H4 (cell line): ENCODE measurements at places on chromosomes 7 and 10. TPM values are rescaled to one million over a fixed set of nuclear protein-coding genes. Genes with fewer than 3 reads are reported as not detected.

MICALL2 gene
- 9.8 and 13.4 TPM in 2 replicates for total RNA-seq

MOGAT3 gene
- total RNA-seq: not detected in 2 replicates

TEX47 gene
- not detected in 2 replicates for total RNA-seq

GAD2 gene
- not detected in 2 replicates for total RNA-seq

PAPOLB gene
- total RNA-seq: 0.02 TPM in 1 of 2 replicates, not detected in the other

C10orf62 gene
- not detected in 2 replicates for total RNA-seq

ANXA7 gene
- total RNA-seq: 139 and 143 TPM in 2 replicates

DNA sequence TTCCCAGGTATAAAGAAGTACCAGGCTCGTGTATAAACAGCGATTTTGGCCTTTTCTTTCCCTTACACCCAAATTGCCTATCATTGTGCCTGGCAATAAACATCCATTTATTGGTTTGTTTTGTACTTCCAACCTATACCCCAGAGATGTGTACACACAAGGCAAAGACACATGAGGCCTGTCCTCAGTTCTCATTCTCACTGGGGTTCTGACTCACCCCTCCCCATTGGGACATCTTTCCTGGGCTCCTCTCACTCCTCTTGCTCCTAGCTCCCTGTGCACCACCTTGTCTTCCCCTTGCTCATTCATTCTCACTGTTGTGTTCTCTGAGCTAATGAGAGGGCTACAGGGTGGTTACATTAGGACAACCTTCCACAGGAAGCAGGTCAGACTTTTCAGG is 240.7 kb downstream of the ANK3 start:
- no peak for DNase-seq

DNA sequence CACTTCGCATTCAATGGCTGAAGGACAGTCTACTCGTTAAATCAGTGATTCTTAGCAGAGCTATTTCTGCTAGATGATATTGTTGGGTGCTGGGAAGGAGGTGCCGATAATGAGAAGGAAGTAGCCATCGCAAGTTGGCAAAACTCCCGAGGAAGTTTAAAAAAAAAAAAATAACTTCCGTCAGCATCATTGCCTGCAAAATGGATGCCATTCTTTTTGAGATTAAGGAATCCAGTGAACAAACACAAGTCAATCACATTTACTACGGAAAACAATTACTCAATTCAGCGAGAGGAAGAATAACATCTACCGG is 74.4 kb upstream of the SFMBT2 start:
- no peak for DNase-seq

- DNase-seq: no peak
These were observed 62.8 kb upstream of the COL13A1 start for GRCh38 chr10:69738858-69739435.

DNA sequence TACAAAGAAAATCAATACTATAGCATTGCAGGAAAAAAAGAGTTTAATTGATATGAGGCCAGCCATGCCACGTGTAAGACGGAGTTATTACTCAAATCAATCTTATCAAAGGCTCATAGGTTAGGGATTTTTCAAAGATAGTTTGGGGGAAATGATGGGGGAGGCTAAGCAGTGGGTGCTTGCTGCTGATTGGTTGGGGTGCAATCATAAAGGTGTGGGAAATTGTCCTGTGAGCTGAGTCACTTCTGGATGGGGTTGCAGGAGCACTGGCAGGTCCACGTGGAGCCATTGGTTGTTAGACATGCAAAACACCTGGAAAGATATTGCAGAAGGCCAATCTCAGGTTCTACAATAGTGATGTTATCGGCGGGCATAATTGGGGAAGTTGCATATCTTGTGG is 319.2 kb upstream of the COBL start:
- no peak for DNase-seq

DNA sequence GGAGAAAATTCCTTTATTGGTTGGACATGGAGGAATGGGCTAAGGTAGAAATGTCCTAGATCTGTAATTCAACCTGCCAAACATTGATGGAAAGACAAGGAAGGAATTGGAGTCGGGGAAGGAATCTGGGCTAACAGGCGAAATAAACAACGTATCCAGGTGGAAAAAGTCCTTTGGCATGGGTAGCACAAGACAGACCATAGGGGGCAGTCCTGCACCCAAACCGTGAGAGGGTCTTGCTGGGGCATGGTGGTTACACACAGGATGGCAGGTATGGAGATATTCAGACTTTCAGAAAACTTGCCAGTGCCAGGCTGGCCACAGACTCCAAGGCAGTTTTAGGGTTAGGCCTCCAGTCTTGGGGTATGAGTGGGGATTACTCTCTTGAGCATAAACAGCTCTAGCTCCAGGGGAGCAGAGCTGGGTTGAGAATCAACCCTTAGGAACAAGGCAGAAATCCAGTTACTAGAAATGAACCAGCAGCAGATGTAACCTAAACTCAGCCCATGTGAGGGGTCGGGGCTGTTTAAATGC is 188.6 kb upstream of the GDF10 start:
- DNase-seq: no peak

DNA sequence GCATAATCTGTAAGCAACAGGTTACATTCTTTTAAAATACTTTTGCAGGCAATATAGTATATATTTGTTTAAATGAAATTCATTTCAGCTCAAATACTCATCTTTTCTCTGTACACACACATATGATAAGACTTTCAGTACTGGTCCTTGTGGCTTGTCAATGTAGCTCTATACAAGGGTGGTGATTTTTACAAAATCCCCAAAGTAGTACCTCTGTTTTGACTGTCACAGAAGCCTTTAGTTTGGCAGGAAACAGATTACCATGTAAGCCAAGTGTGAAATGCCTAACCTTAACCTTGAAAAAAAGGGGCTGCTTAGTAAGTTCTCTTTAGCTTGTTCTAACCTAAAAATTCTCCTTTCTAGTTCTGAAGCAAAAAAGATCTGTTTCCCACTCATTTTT is 87.9 kb downstream of the KCND2 start:
- DNase-seq: no peak

GRCh38 chr10:133274751-133275683 is 1.7 kb downstream of the ADAM8 start:
- DNase-seq: no peak

DNA sequence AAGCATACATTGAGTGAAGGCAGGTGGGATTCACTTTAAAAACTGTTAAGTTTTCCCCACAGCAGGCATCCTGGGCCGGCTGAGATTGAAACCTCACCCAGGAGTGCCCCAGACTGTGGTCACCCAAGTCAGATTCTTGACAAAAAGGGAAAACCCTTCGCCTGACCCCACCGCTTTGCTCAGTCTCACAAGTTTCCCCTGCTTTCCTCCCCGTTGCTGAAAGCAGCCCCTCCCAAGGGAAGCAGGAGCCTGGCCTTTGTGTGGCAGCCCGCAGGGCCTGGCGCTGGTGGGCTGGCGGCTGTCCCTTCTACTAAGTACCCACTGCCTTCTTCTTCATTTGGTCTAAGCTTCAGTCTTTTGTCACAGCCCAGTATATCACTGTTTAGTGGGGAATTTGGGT is 16.0 kb downstream of the RNF32 start:
- DNase-seq: no peak

- DNase-seq: no peak
These were observed 45.8 kb downstream of the USP54 start for GRCh38 chr10:73545357-73545756.

DNA sequence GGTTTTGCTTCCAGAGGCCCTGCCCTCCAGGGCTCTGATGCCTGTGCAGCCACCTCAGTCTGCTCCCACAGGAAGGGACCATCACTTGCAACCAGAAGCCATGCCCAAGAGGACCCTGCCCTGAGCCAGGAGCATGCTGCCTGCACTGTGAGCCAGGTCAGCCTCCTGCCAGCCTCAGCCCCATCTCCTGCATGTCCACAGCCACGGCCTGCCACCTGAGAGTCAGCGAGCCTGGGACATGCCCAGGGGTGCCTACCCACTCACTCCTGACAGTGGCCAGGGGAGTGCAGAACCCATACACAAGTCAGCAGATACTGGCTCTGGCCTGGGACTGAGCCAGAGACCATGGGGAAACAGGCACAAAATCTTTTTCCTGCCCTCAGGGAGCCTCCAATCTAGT is 6.6 kb upstream of the KCP start:
- DNase-seq: no peak
